CD4-positive, alpha-beta T cell treated with Interleukin-2 at 100 ng/mL for 4 hours (primary cell): ENCODE measurements at places on chromosomes 13 and 19.

DNA sequence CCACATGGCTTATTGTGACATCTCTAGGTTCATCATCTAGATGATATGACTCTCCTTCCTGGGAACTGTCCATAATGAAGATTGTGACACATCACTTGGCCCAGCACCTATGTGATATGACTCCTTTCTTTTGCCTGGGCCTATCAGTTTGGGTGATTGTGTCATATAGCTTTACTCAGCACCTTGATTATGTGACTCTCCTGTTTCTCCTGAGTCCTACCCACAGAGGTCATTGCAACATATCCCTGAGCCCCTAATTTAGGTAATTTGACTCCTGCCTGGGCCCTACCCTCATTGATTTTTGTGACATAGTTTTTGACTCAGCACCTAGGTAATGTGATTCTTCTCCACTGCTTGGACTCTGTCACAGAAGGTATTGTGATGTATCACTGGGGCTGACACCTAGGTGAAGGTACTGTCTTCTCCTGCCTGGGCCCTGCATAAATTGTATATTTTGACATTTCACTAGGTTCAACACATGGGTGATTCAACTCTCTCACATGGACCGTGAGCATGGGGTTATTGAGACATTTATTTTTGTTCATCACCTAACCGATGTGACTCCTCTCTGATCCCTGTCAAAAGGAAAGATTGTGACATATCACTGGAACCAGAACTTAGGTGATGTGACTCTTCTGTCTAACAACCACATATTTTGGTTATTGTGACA lies 26.2 kb upstream of the ZNF254 start:
- no peak for DNase-seq

GRCh38 chr19:47762615-47763308 lies 15.7 kb upstream of the SELENOW start:
- no peak for DNase-seq

DNA sequence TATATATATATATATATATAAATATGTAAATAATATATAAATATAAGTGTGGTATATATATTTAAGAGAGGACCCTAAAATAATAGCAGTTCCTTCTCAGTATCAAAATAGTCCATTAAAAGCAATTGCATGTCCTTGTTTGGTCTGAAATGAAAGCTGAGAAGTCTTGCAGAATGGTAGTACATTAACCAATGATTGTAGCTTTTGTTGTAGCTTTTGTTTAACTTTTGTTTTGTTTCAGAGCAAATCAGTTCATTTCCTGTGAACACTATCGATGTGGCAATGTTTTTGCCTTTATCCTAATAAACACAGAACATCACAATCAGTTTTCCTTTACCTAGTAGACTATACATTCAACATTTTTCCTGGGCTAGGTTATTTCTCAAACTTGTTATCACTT lies 1256.2 kb upstream of the SPRY2 start:
- no peak for DNase-seq

GRCh38 chr19:45187421-45188100 lies 9.0 kb downstream of the BLOC1S3 start:
- DNase-seq = peak; percentile 59

GRCh38 chr19:49635530-49636232 lies 4.3 kb downstream of the RRAS start:
- DNase-seq = no peak

GRCh38 chr13:63605962-63606361 lies 2190.3 kb upstream of the PCDH20 start:
- no peak for DNase-seq

- no peak for DNase-seq
Observed at GRCh38 chr13:79226938-79227337, 179.1 kb downstream of the RBM26 start.

DNA sequence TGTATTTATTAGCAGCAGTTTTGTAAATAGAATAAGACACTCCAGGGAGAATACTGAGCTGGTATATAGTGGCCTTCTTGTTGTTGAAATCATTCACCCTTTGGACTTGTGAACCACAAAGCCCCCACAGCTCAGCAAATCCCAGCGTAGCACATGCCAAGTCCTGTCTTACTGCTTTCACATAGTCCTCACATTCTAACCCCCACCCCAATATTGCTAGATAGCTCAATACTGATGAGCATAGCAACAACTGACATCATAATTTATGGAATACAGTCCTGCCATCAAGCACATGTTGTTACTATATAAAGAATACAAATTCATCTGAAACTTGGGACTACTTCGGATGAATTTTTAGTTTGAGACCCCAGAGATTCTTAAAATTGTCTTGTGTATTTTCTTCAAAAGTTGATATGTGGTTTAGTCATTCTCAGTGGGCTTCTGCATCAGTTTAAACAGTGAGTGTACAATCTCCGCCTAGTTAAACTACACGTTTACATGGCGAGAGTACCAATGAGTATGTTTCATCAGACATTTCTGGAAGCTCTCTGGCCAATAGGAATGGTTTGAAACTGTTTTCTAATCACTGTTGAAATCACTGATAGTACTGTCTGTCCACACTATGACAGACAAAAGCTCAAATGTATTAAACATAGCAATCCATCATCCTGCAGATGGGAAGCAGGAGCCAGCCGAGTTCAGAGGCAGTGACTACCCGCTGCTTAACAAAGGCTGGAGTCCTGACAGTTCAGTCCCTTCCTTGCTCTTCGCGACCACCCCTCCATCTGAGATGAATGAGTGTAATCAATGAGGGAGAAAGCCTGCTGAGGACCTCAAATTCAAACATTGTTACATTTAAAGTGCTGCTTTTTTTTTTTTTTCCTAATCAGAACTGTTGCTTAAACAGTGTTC lies 15.2 kb downstream of the DACH1 start:
- DNase-seq = no peak

DNA sequence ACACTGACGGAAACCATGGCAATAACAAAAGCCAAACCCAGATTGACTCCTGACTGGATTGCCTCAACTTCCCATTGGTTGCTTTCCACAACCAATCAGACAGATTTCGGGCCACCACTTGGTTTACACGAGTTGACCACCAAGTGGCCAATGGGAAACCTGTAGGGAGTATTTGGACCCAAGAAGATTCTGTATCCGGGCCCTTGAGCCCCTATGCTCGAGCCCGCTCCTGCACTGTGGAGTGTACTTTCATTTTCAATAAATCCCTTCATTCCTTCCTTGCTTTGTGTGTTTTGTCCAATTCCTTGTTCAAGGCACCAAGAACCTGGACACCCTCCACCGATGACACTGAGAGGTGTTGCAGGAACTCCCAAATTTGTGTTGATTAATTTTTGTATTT lies 24.1 kb upstream of the URI1 start:
- no peak for DNase-seq

DNA sequence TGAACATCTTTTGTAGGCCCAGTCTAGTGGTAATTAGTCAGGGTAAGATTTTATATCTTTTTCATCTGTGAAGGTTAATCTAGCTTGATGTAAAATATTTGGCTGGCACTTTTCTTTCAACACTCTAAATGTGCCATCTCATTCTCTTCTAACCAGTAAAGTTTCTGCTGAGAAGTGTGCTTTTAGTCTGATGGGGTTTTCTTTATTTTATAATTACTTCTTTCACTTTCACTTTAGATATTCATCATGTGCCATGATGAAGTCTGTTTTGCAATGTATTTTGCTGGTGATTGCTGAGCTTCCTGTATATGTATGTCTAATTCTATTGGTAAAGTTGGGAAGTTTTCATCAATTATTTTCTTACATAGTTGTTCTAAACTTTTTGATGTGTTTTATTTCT lies 31.9 kb downstream of the ZNF726 start:
- DNase-seq = no peak

DNA sequence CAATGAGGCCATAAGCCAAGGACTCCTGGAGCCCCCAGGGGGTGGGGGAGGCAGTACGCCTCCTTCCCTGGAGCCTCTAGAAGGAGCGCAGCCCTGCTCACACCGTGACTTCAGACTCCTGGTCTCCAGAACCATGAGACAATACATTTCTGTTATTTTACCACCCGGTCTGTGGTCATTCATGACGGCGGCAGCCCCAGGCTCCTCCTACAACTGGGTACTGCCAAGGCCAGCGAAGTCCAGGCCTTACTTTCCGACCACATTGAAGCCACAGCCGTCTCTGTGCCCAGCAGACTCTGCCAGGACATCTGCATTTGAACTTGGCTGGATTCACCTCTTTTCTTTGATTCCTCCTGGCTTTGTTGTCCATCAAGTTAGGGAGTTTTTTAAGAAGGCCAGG lies 10.5 kb downstream of the GNG7 start:
- DNase-seq = no peak

- no peak for DNase-seq
Observed at GRCh38 chr13:112506046-112506445, 81.9 kb downstream of the TUBGCP3 start.

DNA sequence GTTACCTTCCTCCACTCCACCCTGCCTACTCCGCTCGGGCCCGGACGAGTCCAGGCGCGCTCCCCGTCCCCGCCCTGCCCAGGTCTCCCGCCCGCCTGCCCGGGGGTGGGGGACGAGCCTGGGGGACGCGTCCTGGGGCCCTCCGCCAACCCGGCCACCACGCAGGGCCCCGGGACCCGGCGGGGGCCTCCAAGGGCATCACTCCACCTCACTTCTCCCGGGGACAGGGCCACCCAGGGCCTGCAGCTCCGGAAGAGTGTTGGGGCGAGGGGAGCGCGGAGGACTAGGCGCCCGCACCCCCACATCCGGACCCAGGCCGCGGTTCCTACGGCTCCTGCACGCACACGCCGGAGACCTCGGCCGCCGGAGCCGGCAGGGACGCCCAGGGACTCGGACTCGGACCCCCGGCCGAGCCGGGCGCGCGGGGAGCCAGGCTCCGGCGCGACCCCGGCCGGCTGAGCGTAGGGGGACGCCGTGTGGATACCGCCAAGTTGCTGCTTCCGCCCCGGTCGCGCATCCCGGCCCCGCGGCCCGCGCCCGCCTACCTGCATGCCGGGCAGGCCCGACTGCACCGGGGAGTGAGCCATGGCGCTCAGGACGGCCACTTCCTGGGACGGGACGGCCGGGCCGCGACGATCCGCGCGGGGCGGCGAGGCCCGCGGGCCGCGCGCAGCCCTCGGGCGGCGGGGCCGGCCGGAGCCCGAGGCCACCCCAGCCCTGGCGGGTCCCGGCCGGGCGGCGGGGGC lies 534 bp downstream of the STK24 start:
- DNase-seq = no peak

DNA sequence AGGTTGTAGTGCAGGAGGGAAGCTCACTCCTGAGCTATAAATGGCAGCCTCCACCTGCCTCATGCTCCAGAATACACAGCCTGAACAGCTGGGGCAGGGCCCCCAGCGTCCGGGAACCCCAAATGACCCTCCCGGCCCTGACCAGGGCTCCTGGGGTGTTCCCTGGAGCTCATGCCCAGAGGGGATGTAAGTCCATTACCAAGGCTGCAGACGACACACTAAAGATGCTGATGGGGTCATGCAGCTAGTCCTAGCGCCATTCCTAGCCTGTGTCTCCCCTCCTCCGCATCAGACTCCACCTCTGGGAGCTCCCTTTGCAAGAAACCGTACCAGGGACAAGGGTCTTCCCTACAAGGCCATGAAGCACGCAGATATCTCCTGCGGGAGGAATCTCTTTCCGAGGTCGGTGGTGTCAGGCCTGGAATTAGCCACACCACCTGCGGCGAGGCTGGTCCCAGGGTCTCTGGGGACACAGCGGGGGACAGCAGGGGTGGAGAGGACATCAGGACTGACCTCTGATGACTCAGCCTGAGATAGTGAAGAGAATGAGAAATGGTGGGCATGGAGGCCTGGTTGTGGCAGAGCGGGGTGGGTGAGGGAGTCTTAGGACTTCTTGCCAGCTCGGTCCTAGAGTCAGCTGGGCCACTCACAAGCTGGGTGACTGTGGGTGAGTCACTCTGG lies 11.9 kb upstream of the TPM4 start:
- DNase-seq = no peak

DNA sequence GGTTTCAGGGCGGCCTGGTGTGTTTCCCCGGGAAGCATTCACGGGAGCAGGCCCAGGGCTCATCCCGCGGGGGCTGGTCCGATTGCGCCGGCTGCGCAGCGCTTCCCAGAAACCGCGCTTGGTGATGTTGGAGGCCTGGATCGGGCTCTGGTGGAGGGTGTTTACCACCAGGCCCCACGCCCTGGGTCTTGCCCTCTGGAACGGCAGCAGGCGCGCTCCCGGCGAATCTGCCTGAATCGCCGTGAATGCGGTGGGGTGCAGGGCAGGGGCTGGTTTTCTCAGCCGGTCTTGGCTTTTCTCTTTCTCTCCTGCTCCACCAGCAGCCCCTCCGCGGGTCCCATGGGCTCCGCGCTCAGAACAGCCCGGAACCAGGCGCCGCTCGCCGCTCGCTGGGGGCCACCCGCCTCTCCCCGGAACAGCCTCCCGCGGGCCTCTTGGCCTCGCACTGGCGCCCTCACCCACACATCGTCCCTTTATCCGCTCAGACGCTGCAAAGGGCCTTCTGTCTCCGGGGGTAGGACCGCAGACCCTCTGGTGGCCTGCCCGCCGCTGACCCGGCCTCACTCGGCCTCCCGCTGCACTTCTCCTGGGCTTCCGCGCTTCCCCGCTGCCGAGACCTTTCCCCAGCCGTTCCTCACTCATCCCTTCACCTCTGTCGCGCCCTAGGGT lies 69.4 kb upstream of the GJB6 start:
- no peak for DNase-seq

- DNase-seq = no peak
Observed at GRCh38 chr19:15197942-15198341, 2.9 kb downstream of the NOTCH3 start.

- DNase-seq = no peak
Observed at GRCh38 chr13:43157796-43158195, 134.4 kb downstream of the DNAJC15 start.

- DNase-seq = no peak
Observed at GRCh38 chr13:80923907-80924306, 583.0 kb upstream of the SPRY2 start.

DNA sequence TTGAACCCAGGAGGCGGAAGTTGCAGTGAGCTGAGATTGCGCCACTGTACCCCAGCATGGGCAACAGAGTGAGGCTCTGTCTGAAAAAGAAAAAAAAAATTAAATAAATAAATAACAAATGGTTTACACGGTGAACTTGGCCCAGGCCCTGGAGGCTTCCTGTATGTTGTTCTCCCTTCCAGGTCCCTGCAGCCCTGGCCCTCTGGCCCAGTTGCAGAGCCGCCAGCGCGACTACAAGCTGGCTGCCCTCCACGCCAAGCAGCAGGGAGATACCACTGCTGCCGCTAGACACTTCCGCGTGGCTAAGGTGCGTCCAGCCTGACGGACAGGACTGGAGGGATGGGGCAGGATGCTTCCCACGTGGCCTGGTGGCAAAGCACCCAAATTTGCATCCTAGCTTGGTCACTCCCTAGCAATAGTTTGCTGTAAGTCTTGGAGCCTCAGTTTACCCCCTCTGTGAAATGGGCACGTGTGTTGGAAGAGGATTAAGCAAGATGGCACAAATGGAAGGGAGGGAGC lies 11.9 kb downstream of the CC2D1A start:
- no peak for DNase-seq

DNA sequence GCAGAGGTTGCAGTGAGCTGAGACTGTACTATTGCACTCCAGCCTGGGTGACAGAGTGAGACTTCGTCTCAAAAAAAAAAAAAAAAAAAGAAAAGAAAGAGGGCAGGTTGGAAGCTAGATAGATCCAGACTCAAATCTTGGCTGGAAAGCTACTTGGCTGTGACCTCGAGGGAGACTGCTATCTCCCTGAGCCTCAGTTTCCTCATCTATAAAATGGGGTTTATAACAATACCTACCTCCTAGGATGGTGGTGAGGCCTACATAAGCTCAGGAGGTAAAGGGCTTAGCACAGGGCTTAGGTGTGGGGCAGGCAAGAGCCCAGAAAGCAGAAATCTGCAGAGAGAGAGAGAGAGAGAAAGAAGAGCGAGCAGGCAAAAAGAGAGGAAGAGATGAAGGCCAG lies 24.2 kb upstream of the DACT3 start:
- no peak for DNase-seq

GRCh38 chr13:113001241-113002140 lies 32.5 kb downstream of the MCF2L start:
- no peak for DNase-seq
